ENCODE measurements at places on chromosomes 2 and 18.

DNA sequence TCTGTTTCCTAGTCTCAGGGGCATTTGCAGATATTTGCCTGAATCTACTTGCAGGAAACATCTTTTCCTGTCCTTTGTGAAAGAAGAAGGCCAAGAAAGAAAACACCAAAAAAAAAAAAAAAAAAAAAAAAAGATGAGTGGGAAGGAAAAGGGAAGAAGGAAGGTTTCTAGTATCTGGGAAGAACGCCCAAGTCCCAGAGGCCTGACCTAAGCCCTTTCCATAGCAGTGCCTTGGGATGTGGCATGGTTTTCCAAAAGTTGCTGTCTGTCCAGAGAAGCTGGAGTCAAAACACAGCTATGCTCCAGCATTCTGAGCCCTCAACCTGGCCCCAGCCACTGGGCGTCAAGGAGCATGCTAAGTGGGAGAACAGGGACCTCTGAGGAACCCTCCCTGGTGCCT lies 123.5 kb downstream of the INHBB start:
- no peak for DNase-seq

- DNase-seq: no peak
Measured at GRCh38 chr18:5941890-5942289, 46.6 kb upstream of the TMEM200C start.

GRCh38 chr2:10369269-10370255 lies 66.9 kb downstream of the HPCAL1 start:
- no peak for DNase-seq

DNA sequence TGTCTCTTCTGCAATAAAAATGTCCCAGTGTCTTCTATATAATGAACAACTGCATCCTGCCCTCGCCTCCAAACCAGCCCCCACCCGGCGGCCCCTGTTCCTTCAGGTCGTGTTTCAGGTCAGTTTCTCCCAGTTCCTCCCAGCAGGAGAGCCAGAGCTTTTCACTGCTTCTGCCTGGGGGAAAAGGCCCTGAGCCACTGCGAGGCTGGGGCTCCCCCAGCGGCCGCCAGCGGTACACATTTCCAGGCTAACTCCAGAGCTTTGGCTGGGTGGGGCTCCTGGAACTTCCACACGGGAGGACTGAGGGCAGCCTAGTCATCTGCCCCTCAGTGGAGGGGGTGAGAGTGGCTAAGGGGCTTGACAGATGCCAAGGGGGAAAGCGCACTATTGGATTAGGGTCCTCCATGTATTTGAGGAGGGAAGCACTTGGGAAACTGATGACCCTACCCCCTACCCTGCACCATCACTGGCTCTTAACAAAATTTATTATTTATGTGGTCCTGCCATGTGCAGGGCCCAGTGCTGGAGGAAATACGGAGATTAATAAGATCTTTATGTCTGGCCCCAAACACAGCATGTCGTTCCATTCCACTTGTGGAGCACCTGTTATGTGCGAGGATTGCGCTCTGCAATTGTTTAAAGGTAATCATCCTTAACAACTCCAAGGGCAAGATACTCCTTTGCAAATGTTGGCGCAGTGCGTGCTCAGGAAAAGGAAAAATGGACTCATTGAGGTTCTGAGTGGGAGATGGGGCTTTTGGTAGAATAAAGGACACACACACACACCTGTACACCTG lies 17.3 kb upstream of the CYS1 start:
- no peak for DNase-seq

DNA sequence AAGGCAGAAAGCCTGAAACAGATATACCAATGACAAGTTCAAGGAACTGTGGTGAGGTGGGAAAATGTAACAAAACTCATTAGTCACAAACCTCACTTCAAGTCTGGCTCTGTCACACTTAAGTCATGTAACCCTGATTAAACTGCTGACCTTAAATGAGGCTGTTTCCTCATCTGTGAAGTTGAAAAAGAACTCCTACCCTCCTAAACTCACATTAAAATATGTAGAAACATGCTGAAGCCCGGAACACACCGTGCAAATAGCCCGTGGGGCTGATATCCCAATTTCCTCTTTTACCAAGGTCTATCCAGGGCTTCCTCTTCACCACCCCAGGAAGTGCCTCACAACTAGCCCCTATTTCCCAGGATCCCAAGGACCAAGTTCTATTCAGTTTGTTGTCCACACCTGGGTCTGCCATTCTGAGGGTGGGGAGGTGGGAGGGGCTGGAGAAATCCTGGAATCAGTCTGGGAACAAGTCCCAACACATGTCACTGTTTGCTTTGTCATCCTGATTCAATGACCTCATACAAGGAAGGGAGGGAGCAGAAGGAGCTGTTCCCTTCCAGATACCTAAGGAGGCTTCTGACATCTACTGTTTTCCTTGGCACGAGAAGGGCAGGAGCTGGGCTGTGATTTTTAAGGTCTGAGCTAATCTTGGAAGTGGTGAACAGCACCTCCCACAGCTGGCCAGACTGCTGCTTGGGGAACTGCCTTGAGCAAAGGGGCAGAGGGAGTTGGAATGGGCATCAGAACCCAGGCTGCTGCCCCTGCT lies 42.3 kb downstream of the SLC4A1AP start:
- no peak for DNase-seq

DNA sequence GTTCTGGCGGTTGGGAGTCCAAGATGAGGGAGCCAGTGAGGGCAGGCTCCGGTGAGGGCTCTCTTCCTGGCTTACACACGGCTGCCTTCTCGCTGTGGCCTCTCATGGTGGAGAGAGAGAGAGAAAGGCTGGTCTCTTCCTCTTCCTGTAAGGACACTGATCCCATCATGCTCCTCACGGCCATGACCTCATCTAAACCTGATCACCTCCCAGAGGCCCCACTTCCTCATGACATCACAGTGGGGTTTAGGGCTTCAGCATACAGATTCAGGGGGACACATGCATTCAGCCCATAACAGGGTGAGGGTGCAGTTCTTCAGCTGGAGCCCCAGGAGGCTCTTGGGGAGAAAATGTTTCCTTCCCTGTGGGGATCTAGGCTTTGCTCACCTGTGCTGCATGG lies 29.2 kb downstream of the AGAP1 start:
- no peak for DNase-seq

- no peak for DNase-seq
Measured at GRCh38 chr18:74225193-74225840, 66.4 kb downstream of the CYB5A start.

DNA sequence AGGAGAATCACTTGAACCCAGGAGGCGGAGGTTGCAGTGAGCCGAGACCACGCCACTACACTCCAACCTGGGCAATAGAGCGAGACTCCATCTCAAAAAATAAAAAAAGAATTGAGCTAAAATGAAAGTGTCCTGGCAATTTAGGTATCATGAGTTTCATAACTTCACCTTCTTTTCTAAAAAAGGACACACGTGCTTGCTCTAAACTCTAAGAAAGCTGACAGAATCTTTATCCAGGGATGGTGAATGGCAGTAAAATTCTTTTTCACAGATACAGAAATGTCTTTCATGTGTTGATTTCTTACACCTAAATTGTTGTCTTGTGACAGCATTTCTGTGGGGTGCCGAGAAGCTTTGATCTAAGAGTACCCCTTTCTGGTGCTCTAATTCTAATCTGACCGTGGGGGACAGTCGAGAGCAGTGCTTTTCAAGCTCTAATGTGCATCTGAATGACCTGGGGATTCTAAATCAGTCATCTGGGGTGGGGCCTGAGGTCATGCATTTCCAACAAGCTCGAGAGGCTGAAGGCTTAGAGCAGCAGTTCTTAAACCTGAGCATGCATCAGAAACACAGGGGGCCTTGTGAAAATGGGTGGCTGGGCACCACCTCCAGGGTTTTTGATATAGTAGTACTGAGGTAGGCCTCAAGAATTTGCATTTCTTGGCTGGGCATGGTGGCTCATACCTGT lies 42.1 kb upstream of the REL start:
- no peak for DNase-seq

DNA sequence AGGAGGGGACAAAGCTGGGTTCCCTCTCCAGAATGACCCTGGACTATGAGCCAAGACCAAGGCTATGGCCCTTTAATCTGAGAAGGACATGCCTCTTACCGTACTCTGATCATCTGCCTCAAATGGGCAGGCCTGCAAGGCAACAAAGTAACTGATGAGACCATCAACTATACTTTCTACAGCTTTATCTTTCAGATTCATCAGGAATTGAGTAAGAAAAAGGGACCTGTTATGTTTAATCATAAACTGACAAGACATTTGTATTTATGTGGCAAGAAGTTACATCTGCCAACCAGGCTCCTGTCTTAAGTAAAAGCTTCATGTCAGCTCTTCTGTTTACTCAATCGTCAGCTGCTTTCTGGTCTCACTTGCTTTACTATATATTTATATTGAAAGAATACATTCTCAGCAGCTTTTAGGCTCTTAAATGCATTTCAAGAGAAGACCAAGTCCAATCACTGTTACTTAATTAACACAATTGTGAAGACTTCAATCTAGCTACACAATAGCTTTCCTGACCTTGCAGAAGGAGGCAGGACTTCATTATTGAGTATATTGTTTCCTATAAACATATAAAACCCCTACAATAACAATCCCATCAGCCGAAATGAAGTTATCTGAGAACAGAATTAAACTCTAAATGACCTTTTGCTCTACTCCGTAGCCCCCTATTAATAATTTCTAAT lies 163.8 kb downstream of the ETAA1 start:
- DNase-seq: no peak

DNA sequence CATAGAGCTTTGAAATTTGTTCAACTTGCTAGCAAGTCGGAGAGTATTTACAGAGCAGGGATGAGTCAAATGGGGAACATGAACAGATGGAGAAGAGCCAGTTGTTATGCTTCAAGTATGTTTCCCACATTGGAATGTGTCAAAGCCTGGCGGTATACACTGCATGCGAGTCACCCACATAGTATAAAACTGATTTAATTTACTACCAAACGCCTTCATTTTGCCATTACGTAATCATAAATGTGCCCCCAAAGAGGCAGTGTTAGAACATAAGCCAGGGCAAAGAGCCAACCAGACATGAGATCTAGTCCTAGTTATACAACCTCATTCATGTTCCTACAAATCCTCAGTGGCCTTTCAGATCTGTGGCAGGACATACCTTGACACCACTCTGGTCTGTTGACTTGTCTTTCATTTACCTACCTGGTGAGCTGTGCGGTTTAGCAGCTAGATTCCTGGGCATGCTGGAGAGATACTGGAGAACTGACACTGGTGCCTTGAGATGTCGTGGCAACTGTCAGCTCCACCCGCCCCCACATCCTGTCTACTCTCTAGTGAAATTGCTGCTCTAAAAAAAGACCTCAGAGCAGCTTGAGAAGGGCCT lies 21.7 kb upstream of the NRP2 start:
- DNase-seq: peak; percentile 40

- no peak for DNase-seq
Measured at GRCh38 chr18:54147439-54147838, 77.0 kb downstream of the MBD2 start.

DNA sequence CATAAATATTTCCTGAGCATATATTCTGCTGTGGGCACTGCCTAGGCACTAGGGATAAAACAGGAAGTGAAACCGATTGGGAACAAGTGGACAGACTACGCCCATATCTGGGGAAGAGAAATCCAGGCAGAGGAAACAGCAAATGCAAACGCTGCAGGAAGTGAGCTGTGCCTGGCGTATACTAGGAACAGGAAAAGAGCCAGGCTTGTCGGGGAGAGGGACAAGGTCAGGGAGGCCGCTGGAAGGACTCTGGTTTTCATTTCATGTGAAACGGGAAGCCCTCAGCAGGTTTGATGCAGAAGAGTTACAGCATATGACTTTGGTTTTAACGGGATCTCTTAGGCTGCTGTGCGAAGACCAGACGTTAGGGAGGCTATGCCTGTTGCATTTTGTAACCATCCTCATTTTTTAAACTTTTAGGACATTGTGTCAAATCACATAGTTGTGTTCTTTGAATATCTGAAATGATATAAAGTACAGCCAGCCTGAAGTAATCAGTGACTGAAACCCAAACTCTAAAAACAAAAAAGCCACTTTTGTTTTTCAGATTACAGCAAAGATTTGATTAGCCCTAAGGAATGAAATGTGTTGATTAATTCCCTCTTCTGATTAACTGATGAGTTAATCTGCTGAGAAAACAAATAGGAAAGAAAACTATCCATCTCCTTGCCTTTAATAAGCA lies 110.2 kb upstream of the PIEZO2 start:
- DNase-seq: no peak
